ENCODE measurements at places on chromosomes 12 and 14.

- no peak for DNase-seq
These were observed 4.1 kb downstream of the PLXNC1 start for GRCh38 chr12:94152292-94153078.

DNA sequence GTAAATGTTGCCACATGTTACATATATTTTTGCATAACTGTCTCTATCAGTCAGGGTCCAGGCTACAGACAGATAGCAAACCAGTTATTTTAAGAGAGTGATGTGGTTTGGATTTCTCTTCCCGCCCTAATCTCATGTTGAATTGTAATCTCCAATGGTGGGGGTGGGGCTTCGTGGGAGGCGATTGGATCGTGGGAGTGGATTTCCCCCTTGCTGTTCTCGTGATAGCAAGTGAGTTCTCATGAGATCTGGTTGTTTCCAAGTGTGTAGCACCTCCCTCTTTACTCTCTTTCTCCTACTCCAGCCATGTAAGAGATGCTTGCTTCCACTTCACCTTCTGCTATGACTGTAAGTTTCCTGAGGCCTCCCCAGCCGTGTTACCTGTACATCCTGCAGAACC is 704.2 kb upstream of the TBX3 start:
- DNase-seq, result no peak

DNA sequence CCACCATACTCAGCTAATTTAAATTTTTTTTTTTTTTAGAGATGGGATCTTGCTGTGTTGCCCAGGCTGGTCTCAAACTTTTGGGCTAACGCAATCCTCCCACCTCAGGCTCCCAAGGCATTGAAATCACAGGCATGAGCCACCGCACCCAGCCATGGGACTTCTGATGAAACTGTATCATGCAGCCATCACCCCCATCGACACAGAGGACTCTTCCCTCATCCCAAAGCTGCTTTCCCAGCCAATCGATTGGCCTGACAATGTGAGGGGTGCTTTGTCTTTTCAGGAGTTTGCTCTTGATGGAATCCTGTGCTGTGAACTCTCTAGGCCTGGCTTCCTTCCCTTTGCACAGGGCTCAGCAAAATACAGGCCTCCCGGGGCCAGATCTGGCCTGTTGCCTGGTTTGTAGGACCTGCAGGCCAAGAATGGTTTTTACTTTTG is 59.6 kb upstream of the NCOR2 start:
- no peak for DNase-seq

- DNase-seq, result no peak
These were observed 132.1 kb upstream of the SOX5 start for GRCh38 chr12:24081606-24082005.

DNA sequence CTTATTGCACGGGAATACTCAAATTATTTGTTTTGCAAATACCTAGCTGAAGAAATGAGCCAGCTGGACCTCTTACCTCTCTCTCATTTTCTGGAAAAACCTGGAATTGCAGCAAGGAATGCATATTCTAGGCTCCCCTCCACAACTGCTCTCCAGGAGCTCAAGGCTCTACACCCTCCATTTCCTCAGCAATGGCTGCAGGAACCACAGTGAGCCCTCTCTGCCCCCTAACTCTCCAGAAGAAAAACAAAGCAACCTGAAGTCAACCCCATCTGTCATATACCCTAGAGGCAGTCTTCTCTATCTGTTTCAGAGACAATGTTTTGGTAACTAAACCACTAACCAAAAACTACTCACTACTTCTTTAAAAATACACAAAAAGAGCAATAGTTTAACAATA is 221.6 kb downstream of the SLC25A21 start:
- no peak for DNase-seq

GRCh38 chr14:23639048-23639890 is 3.1 kb downstream of the DHRS2 start:
- no peak for DNase-seq

All from activated T-cell treated with anti-CD3 and anti-CD28 coated beads, Interleukin-2, amount 50 U/mL, for 48 hours (primary cell).